Motor neuron (in vitro differentiated cells): ENCODE measurements at places on chromosomes 12 and 14. TPM values are rescaled to one million over a fixed set of nuclear protein-coding genes. Genes with fewer than 3 reads are reported as not detected.

The HOXC12 gene
- total RNA-seq, result 0.13 and 0.14 TPM in 2 replicates

The MSI1 gene
- total RNA-seq, result 79.3 and 81.7 TPM in 2 replicates

GRCh38 chr12:106110626-106111300 lies 28.0 kb downstream of the NUAK1 start:
- no peak for ATAC-seq

The ACRBP gene
- total RNA-seq, result 2.3 and 3.3 TPM in 2 replicates

The BATF gene
- not detected in 2 replicates for total RNA-seq

DNA sequence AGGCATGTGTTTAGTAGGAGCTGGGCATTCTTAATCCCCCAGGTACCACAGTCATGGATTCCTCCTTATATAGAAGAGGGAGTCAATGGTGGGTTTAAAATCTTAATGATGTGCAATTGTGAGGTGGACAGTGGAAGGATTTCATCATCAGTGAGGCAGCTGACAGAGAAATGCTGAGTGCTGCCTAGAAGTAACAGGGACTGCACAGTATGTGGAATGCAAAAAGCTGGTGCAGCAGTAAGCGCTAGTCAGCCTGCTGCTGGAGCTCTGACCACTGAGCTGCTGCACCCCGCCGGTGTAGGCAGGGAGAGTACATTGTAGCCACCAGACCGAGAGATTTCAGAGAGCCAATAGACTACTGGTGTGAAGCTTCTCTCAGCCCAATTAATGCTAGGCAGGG lies 80.5 kb upstream of the DACT1 start:
- peak; percentile 65 for ATAC-seq

DNA sequence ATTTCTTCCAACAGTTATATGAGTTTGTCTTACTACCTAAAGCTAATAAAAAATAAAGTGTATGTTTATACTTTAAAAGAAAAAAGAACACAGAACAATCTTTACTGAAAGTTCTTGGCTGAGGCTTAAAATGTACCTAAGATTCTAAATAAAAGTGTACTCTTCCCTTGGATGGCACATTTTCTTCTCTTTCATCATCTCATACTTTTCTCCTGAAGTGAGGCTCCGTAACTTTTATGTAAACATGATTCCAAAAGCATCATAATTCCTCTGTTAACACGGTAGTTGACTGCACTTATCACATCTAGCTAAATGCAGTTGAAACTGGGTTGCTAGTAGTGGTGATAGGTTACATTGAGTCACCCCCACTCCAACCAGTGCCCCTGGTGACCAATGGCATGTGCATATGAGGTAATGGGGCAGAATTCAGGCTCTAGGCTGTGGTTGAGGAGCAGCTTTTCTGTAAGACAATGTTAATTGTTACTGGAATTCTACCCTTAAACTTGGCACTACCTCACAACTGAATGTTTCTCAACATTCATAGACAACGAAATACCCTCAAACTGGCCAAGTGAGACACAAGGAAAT lies 38.4 kb downstream of the WASHC3 start:
- no peak for ATAC-seq

GRCh38 chr12:81615026-81615588 lies 144.0 kb downstream of the PPFIA2 start:
- peak; percentile 60 for ATAC-seq

GRCh38 chr12:58877243-58877743 lies 43.0 kb downstream of the LRIG3 start:
- ATAC-seq, result peak; percentile 69

DNA sequence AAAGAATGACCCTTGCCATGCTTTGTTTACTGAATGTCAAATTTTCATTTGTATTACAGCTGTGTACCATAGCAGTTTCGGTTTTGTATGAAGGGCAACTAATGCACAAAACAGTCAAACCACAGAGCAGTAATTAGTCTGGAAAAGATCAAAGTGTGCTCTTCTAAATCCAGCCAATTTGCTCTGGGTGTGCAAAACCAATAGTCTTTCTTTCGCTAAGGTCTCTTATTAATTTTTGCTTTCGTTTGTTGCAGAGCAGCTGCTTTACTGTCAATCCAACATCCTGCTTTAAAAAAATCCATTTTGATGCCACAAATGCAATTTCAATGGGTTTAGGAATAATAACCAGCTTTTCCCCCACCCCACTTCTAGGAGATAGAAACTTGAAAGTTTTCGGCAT lies 114.2 kb downstream of the BRMS1L start:
- no peak for ATAC-seq

The KCNJ8 gene
- total RNA-seq, result 0.75 and 0.81 TPM in 2 replicates

DNA sequence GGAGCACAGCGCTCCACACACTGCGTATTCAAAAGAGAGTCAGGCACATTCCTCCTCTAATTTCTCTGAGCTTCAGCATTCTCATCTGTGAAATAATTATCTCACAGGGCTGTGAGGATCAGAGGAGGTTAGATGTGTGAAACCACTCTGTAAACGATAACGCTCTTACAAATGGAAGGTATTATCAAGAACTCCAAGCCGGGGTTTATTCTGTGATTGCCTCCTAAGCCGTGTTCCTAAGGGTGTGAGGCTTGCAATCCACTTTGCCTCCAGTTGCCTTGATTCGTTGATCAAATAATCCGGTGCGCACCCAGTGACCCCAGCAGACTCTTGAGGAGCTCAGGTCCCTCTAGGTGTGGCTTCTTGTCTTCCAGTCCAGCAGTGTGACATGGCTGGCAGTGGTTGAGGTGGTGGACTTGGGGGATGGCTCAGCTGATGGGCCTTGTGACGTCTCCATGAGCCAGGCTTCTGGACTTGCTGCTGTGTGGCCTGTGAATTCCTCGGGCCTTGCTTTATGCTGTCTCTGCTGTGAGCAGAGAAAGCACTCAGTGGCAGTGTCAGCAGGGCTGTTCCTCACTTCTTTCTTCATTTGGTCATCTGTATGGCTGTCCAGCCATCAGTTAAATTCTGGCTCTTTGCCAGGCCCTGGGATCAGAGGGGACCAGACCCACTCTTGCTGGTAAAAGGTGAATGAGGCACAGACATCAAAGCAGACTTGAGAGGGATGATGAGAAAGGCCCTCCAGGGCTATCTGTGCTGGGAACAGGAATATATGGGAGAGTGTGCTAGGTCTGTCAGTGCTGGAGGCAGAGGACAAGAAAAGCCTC lies 71.0 kb downstream of the SLC25A47 start:
- ATAC-seq, result no peak

- no peak for ATAC-seq
Observed at GRCh38 chr12:18799561-18799960, 61.6 kb downstream of the CAPZA3 start.
